ENCODE measurements at places on chromosomes 12 and 14.

DNA sequence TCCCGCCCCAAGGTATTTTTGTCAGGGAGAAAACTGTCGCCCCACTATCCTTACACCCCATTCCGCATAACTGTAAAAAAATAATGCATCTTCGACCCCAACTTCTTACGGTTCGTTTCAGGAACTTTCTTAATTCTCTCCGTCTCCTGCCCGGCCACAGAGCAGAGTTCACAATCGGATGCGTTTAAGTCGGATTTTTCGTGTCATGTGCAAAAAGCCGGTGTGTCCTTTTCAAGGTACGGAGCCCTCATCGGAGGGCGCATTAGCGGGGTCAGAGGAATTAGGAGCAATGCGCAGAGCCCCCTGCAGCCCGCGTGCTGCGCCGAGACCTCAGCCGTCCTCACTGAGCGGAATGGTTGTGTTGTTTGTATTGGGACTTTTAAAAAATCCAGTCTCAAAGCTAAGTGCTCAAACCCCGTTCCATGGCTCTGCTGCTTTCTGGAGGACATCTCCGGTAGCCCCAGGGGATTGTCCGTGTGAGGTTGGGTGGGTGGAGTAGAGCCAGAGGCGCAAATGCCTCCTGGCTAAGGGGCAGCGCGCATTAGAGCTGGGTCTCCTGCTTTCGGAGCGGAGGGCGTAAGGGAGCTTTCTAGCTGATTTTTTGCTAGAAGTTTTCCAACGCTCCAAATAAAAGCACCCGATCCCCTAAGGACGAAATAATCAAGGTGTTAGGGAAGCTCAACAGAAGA is 3.9 kb upstream of the GSC start:
- no peak for DNase-seq

DNA sequence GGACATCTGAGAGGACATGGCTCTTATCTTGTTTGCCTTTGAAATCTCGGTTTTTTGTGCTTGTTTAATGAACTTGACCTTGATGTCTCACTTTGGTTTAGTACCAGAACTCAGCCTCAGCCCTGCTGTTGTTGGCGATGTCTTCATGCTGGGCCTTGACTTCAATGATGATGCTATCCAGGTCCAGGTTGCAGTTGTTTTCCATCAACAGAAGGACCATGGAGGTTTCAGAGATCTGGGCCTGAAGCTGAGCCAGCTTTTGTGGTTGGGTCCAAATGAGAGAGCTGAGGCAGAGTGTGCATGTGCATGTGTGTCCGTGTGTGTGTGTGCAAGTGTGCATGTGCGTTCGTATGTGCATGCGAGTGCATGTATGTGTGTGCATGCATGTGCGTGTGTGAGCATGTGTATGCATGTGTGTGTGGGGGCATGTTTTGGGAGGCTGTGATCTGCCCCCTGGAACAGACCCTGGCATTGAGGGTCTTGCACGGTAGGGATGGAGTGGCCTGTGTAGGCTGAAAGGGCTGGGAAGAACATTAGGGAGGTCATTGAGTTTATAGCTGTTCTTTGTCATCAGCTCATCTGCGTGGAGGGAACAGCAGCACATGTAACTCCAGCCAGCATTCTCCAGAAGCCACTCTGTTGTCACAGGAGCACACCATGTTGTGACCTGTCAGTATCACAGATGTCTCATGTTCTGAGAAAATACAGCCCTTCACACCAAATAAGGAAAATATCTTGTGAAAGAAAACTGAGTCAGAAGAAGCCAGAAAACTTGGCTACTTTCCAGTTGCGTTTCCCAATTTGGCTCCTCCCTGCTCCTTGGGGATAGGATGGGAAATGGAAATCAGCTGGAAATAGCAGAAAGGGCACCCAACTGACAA is 10.0 kb upstream of the KRT82 start:
- no peak for DNase-seq

- peak; percentile 70 for DNase-seq
Observed at GRCh38 chr12:9750276-9751203, 10.2 kb downstream of the CD69 start.

GRCh38 chr12:56634242-56634836 is 4.2 kb upstream of the BAZ2A start:
- peak; percentile 83 for DNase-seq

DNA sequence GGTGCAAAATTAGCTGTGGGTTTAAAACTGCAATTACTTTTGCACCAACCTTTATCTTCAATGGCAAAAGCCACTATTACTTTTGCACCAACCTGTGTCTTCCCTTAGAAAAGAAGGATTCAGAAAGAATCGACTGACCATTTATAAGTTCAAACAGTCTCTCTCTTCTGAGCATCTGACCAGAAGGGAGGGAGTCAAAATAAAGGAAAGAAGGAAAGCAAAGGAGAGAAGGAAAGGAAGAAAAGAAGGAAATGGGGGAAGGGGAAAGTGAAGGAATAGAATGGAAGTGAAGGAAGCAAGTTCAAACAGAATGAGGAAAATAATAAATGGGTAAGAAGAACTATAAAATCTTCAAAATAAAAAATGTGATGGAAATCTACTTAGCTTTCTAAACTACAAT is 57.8 kb downstream of the KDM5A start:
- no peak for DNase-seq

DNA sequence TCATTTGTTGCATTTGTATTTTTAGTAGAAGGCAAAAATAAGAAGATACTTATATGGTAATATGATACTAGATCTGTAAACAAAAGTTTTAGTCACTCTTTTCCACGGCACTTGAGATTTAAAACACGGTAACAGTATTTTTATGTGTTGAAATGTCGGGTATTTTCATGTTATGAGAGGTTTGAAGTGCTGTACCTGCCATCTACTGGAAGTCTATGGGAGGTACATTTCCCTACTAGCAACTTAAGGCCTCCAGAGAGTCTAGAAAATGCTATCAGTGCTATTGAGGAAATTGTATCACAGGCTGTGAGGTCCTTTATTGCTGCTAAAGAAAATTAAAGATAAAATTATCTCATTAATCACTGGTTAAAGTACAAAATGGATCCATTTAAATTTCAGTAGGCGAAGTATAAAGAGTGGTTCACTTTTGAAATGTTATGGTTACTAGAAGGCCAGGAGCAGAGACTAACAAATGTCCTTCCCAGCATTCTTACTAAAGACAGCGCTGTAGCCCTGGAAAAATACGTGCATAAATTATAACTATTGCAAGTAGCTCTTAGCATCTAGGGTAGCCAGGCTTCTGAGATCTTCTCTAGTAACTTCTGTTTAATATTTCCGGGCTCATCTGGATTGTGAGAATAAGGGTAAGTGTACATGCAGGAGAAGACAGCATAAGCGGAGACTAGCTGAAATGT is 77.6 kb upstream of the PRKD1 start:
- no peak for DNase-seq

- DNase-seq, result no peak
Observed at GRCh38 chr12:78210894-78211302, 380.2 kb downstream of the NAV3 start.

DNA sequence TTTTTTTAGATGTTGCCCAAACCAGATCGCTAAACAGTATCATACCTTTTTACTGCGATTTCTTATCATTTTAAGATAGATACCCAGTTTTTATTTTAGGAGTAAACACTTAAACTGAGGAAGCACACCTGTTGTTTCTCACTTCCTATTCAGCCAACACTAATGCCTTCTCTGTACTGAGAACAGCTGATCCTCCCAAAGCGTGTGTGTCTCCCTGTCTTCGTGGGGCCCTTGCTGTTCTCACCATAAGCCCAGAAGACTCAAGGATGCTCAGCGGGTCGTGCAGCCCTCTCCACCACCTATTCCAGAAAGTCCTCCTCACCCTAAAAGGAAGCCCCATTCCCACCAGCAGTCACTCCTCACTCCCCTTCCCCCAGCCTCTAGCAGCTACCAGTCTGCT is 14.8 kb downstream of the PPP2R5C start:
- DNase-seq, result no peak

DNA sequence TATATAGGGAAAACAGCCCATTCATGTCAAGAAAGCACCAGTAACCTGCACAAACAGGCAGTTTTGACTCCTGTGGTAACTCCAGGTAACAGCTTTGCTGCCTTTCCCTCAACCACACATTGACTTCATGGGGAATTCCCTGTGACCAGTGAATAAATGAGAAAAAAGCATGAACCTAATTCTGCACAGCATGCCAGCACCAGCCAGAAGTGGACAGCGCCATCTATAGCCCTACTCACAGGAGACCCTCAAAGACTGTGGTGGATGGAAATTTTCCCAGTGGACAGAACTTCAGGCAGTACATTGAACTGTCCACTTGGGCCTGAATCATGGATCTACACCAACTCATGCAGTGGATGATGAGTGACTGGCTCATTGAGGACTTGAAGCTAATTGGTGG is 152.1 kb downstream of the SLC8A3 start:
- no peak for DNase-seq

DNA sequence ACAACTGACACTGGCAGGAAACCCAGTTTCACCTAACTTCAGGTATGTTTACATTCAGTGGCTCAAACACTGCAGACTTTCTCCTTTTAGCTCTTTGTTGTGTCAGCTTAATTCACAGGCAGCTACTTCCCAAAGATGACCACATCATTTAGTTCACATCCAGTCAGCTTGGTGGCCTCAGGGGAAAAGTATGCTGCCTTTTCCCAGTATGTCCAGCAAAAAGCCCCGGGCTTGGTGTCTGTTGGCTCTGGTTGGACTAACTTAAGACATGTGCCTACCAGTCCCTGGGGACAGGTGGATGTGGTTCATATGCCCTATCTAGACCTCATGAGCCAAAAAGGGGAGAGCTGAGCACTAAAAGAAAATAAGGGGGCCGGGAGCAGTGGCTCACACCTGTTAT is 56.4 kb downstream of the GOLGA5 start:
- no peak for DNase-seq

GRCh38 chr14:94524093-94524492 is 14.8 kb upstream of the SERPINA12 start:
- no peak for DNase-seq

DNA sequence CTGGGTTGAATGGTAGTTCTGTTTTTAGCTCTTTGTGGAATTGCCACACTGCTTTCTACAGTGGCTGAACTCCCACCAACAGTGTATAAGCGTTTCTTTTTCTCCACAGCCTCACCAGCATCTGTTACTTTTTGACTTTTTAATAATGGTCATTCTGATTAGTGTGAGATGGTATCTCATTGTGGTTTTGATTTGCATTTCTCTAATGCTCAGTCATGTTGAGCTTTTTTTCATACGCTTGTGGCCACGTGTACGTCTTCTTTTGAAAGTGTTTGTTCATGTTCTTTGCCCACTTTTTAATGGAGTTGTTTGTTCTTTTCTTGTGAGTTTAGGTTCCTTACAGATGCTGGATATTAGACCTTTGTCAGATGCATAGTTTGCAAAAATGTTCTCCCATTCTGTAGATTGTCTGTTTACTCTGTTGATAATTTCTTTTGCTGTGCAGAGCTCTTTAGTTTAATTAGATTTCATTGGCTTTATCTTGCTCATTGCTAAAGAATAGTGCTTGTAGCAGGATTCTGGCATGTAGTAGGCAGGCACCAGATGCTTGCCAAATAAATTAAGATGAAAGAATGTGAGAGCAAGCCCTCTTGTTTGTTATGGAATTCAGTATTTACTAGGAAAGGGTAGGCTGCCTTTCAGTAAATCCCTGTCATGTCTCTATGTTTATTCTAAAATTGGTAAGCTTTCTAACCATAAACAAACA is 86.8 kb downstream of the PDE3A start:
- DNase-seq, result no peak

DNA sequence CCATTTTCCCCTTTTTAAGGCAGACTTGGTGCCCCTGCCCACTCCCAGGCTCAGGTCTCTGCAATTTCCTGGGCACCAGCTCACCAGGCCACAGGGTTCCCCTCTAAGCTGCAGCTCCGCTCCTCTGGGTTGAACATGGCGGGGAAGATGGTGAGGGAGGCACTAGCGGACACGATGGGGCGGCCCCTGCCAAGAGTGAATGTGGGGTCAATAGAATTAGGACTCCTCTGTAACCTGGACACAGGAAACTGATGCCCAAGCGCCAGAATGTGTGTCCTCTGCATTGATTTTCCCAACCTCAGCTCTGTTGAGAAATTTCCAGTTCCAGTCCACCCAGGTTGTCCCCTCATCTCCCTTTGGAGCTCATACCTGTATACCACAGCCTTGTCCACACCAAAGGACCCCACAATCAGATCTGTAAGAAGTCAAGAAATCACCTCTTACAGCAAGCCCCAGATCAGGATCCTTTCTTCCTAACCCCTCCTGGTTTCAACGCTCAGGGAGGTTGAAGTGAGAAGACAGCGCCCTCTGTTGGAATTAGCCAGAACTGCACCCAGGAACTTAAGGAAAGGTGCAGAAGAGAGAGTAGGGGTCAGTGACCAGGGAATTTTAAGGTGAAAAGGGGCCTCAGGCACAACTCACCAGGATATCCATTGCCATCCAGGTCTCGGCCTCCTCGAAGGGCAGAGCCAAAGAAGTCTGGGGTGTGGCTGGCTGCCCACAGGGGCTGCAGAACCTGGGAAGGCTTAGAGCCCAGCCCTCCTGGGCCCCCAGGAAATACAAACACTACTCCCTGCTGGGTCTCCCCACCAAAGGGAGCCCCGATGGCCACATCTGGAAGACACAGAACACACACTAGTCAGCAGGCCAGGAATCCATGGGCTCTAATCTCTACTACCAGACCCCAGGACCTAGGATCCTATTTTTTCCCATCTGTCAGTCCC is 14.7 kb downstream of the ITGA5 start:
- peak; percentile 42 for DNase-seq

DNA sequence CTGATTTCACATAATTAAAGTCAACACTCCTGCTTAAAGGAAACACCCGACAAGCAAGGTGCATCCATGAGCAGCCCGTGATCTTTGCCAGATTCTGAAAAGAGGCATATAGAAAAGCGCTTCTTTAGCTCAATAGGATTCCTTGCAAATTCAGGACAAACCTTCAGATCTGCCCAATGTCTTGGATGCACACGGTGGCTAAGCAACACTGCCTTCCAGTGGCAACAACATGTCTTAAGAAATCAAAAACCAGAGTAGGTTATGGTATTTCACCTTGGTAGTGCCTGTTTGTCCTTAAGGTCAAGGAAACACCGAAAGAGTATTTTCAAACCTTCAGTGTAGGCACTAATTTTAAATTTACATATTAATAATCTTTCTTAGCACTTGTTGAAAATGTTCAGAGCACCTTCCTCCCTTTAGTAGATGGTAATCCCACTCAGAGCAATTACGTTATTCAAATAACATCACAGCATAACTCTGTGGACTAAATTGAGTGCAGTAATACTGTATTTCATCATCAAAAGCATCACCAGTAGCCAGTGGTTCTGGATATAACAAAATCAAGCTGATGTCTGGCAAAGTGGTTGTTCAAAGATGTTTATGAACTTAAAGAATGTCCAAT is 58.0 kb upstream of the CDKN3 start:
- peak; percentile 33 for DNase-seq

GRCh38 chr14:37230551-37231194 is 32.9 kb downstream of the MIPOL1 start:
- DNase-seq, result peak; percentile 22

Data from HAP-1 (cell line).